ENCODE measurements at places on chromosomes 6 and 20. TPM values are rescaled to one million over a fixed set of nuclear protein-coding genes. Genes with fewer than 3 reads are reported as not detected.
A peak's percentile ranks its signal among the peaks of the same experiment; 100 is the strongest.

BPIFA1 gene
- total RNA-seq: not detected

CDC40 gene
- total RNA-seq: 15.8 TPM

DNAAF9 gene
- 42.6 TPM for total RNA-seq

GRCh38 chr6:56227071-56227879 lies 20.1 kb downstream of the COL21A1 start:
- DNase-seq: no peak

C20orf202 gene
- total RNA-seq: 0.24 TPM

DNA sequence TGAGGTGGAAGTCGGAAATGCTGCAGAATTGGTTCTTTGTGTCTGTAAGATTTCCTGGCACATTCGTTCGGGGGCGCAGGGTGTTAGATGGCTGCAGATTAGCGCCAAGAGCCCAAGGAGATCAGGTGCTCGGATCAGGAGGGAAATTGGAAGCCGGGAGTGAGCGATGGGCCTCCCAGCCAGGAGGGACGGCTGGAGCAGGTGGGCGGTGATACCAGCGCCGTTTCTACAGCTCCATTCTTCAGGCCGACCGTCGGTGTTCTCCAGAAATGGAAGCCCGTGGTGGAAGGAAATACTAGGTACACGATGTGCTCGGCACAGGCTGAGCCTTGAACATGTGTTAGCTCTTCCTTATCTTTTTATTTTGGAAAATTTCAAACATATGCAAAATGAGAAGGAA lies 6.5 kb downstream of the SIRPA start:
- no peak for DNase-seq

GRCh38 chr6:33742092-33742491 lies 4.6 kb downstream of the IP6K3 start:
- peak; percentile 84 for DNase-seq

GRCh38 chr6:52155791-52156576 lies 30.2 kb upstream of the IL17A start:
- no peak for DNase-seq

All from gastrocnemius medialis (tissue), 4 donors.